ENCODE measurements at places on chromosomes 16 and 17.

DNA sequence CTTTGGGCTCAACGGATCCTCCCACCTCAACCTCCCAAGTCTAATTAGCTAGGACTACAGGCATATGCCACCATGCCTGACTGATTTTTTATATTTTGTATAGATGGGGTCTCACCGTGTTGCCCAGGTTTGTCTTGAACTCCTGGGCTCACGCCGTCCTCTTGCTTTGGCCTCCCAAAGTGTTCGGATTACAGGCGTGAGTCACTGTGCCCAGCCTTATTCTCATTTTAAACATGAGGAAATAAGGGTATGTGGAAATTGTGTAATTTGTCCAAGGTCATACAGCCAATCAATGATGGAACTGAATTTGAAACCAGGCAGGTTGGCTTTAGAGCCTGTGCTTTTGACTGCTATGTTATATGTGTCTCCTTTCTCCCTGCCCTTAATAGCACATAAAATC, 27.4 kb upstream of the AQP8 start:
- no peaks in the 10 kb centered on the region for H3K36me3 ChIP-seq
- no peaks in the 10 kb centered on the region for H3K4me1 ChIP-seq
- H3K4me3 ChIP-seq, result no peak overlapping the region
- no peaks in the 10 kb centered on the region for H3K27me3 ChIP-seq
- DNase-seq, result no peak

DNA sequence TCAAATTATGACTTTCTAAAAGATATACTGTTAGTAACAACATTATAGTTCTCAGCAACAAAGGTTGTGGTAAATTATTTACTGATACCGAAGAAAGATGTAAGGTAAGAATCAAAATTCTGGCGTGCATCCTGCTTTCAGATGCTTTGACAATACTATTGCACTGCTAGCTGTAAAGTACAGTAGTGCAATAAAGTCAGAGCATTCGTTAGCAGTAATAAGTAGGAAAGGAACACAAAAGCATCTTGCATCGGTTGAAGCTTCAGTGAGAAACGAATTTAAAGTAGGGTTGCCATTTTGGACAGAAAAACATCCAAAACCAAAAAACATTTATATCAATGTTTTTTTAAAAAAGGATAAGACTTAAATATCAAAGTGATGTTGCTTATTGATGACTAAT, 4.0 kb downstream of the SKA2 start:
- peaks cover 7% of the 10 kb centered on the region for H3K4me1 ChIP-seq
- no peak overlapping the region for H3K4me3 ChIP-seq
- H3K27ac ChIP-seq, result no peak overlapping the region
- no peak for DNase-seq
- no peaks in the 10 kb centered on the region for H3K36me3 ChIP-seq

DNA sequence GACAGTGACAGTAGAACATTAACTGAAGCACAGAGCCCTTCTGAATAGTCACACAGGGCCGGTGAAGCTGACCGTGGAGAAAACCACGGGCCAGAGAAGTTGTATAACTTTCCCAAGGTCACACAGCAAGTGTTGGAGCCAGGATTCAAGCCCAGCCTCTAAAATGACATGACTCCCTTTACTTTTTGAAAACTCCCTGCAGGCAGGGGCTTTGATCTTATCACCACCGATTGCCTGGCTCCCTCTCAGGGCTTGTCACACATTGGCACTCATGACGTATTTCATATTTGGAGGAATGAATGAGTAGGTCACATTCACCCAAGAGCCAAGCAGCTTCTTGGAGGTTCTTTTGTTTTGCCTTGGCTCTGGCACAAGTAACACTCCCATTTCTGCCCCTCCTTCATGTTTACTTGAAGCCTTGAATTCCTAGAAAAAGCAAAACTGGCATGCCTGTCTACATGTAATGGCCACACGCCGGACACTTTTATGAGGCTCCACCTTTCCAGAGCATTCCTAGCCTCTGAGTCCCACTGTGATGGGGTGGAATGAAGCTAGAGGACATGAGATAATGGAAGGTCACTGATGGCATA, 13.3 kb upstream of the RBBP6 start:
- no peaks in the 10 kb centered on the region for H3K4me1 ChIP-seq
- no peaks in the 10 kb centered on the region for H3K36me3 ChIP-seq
- no peak overlapping the region for H3K27ac ChIP-seq
- no peak overlapping the region for H3K4me3 ChIP-seq

GRCh38 chr16:57966204-57966771, 4.6 kb downstream of the CNGB1 start:
- no peak overlapping the region for H3K4me3 ChIP-seq
- H3K36me3 ChIP-seq, result no peaks in the 10 kb centered on the region
- peaks cover 3% of the 10 kb centered on the region for H3K4me1 ChIP-seq
- peaks cover 5% of the 10 kb centered on the region for H3K27me3 ChIP-seq
- H3K27ac ChIP-seq, result no peak overlapping the region

- no peaks in the 10 kb centered on the region for H3K4me1 ChIP-seq
- H3K4me3 ChIP-seq, result no peak overlapping the region
- H3K27ac ChIP-seq, result no peak overlapping the region
- H3K36me3 ChIP-seq, result no peaks in the 10 kb centered on the region
These were observed 121.1 kb downstream of the SPACA3 start for GRCh38 chr17:33112763-33113162.

- H3K27ac ChIP-seq, result no peak overlapping the region
- H3K27me3 ChIP-seq, result no peaks in the 10 kb centered on the region
- H3K4me3 ChIP-seq, result no peak overlapping the region
- no peaks in the 10 kb centered on the region for H3K36me3 ChIP-seq
- DNase-seq, result no peak
- H3K4me1 ChIP-seq, result no peaks in the 10 kb centered on the region
These were observed 46.8 kb upstream of the DNAH9 start for GRCh38 chr17:11551442-11551841.

DNA sequence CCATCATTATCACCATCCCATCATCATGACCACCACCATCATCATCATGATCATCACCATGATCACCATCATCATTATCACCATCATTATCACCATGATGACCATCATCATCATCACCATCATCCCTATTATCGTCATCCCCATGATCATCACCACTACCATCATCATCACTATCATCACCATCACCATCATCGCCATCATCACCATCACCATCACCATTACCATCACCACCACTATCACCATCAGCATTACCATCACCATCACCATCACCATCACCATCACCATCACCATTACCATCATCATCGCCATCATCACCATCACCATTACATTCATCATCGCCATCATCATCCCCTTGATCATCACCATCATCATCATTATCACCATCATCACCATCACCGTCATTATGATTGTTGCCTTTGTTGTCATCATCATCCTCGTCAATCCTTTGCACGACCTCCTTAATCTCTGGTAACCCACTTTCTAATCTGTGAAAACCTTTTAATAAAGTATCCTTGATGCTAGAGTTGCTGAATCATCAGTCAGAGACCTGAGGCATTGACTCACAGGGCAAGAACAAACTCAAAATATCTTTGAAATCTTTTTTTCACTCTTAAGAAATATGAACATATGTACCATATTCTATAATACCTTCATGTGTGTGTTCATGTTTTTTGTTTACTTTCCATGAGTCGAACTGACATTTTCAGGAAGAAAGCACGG, 116.3 kb upstream of the FOXF1 start:
- no peaks in the 10 kb centered on the region for H3K36me3 ChIP-seq
- peaks cover under 1% of the 10 kb centered on the region for H3K27me3 ChIP-seq
- no peak overlapping the region for H3K27ac ChIP-seq
- no peak overlapping the region for H3K4me3 ChIP-seq

GRCh38 chr17:53655591-53655990, 167.1 kb upstream of the KIF2B start:
- no peaks in the 10 kb centered on the region for H3K27me3 ChIP-seq
- H3K36me3 ChIP-seq, result no peaks in the 10 kb centered on the region
- H3K27ac ChIP-seq, result no peak overlapping the region
- H3K4me1 ChIP-seq, result no peaks in the 10 kb centered on the region
- no peak overlapping the region for H3K4me3 ChIP-seq

GRCh38 chr17:12967962-12968361, 49.9 kb downstream of the ELAC2 start:
- peaks cover 27% of the 10 kb centered on the region for H3K27me3 ChIP-seq
- H3K36me3 ChIP-seq, result no peaks in the 10 kb centered on the region
- H3K4me3 ChIP-seq, result no peak overlapping the region
- no peak for DNase-seq

DNA sequence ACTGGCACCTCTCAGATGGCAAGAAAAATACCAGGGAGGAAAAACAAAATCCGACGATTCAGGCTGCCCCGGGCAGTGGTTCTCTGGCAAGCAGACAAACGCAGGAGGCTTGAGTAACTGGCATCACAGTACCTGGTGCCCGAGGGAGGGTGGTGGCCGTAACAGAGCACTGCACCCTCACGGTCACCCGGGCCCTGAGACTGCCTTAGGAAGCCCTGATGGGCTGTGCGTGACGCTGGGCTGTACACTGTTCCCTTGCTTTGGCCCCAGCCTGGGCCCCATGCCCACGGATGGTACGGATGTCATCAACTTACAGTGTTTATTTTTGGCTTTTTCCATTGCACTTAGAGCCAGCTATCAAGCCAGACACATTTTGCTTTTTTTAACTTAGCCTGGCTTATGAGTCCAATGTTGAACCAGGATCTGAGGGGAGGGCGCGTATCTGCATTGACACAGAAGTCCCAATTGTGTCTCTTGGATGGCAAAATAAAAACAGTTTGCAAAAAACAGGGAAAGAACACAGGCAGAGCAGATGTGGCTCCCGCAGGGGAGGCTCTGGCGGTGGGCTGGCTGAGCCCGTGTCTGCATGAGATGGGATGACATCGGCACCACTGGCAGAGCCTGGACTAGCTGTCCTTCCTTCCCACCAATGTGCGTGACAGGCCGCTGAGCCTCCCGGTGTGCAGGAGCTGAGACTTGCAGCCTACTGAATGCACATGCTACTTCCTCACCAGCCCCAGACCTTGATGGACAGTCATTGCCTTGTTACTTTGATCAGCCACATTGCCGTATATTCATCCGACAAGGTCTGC, 287.7 kb downstream of the FOXL1 start:
- no peaks in the 10 kb centered on the region for H3K36me3 ChIP-seq
- H3K27ac ChIP-seq, result no peak overlapping the region
- H3K4me1 ChIP-seq, result no peaks in the 10 kb centered on the region
- H3K27me3 ChIP-seq, result peaks cover 9% of the 10 kb centered on the region

DNA sequence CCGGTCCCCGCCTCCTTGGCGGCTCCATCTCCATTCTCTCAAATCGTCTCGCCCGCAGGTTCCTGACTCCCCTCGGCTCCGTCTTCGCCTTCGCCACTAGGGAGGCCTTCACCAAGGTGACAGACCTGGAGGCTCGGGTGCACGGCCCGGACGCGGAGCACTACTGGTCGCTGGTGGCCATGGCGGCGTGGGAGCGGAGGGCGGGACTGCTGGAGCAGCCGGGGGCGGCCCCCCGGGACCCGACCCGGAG, 862 bp downstream of the GLTPD2 start:
- peaks cover 46% of the 10 kb centered on the region for H3K27me3 ChIP-seq
- peak overlapping the region; percentile 89 for H3K4me3 ChIP-seq
- H3K4me1 ChIP-seq, result peaks cover 15% of the 10 kb centered on the region
- H3K36me3 ChIP-seq, result no peaks in the 10 kb centered on the region
- no peak for DNase-seq

- H3K27ac ChIP-seq, result no peak overlapping the region
- H3K36me3 ChIP-seq, result no peaks in the 10 kb centered on the region
- H3K27me3 ChIP-seq, result no peaks in the 10 kb centered on the region
- no peak for DNase-seq
- H3K4me3 ChIP-seq, result no peak overlapping the region
- H3K4me1 ChIP-seq, result no peaks in the 10 kb centered on the region
These were observed 1034.0 kb upstream of the EEF2KMT start for GRCh38 chr16:6131526-6132050.

GRCh38 chr16:15594711-15595320, 48.1 kb downstream of the MARF1 start:
- H3K4me3 ChIP-seq, result no peak overlapping the region
- H3K4me1 ChIP-seq, result peaks cover 48% of the 10 kb centered on the region
- DNase-seq, result no peak
- peaks cover 28% of the 10 kb centered on the region for H3K36me3 ChIP-seq
- H3K27ac ChIP-seq, result peak overlapping the region; percentile 49

GRCh38 chr17:49968405-49969133, 421 bp upstream of the DLX4 start:
- DNase-seq, result peak; percentile 63
- H3K36me3 ChIP-seq, result no peaks in the 10 kb centered on the region
- H3K27ac ChIP-seq, result no peak overlapping the region
- peaks cover 97% of the 10 kb centered on the region for H3K27me3 ChIP-seq
- peaks cover 44% of the 10 kb centered on the region for H3K4me1 ChIP-seq
- H3K4me3 ChIP-seq, result peak overlapping the region; percentile 93

- H3K4me3 ChIP-seq, result no peak overlapping the region
- DNase-seq, result no peak
- peaks cover 28% of the 10 kb centered on the region for H3K36me3 ChIP-seq
- no peaks in the 10 kb centered on the region for H3K27me3 ChIP-seq
- H3K4me1 ChIP-seq, result peaks cover 15% of the 10 kb centered on the region
These were observed 58.4 kb downstream of the PHKB start for GRCh38 chr16:47519546-47519945.

GRCh38 chr16:84672276-84673202, 24.2 kb downstream of the KLHL36 start:
- peaks cover 26% of the 10 kb centered on the region for H3K4me1 ChIP-seq
- peak; percentile 65 for DNase-seq

DNA sequence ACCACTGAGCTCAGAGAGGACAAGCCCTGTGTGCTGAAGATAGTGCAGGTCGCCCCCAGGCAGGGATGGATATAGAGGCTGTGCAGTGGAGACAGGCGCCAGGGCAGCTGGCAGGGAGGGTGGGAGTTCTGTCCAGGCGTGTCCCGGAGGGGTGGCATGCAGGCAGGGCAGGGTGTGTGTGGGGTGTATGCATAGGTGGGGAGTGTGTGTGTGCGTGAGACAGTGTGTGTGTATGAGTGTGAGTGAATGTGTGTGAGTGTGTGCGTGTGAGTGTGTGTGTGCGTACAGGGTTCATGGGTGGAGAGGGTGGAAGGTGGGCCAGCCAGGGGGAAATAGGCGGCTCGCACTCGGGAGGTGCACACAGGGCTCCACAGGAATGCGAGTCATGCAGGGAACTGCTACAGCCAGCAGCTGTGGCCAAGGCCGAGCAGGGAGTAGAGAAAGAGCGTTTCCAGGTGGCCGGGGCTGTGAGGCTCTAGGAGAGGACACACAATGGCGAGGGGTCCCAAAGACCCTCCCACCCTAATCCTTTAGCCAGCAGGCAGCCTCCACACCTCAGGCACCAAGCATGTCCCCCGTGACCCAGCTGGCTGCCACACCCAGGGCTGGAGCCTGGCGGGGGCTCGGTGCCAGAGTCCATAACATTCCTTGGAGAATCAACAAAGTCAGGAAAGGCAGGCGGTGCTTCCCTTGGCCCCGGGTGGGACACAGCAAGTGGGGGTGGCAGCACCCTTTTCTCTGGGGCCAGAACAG, 4.6 kb downstream of the PLCD3 start:
- no peak overlapping the region for H3K27ac ChIP-seq
- DNase-seq, result no peak
- peaks cover 3% of the 10 kb centered on the region for H3K27me3 ChIP-seq
- no peak overlapping the region for H3K4me3 ChIP-seq
- H3K4me1 ChIP-seq, result no peaks in the 10 kb centered on the region

GRCh38 chr16:6884002-6884401, 448.6 kb upstream of the RBFOX1 start:
- H3K27ac ChIP-seq, result no peak overlapping the region
- no peaks in the 10 kb centered on the region for H3K36me3 ChIP-seq
- H3K4me1 ChIP-seq, result no peaks in the 10 kb centered on the region
- DNase-seq, result no peak
